H4 (cell line): ENCODE measurements at places on chromosomes 13 and 19. TPM values are rescaled to one million over a fixed set of nuclear protein-coding genes. Genes with fewer than 3 reads are reported as not detected.

Gene AMH
- 0.68 and 1.0 TPM in 2 replicates for total RNA-seq

Gene ZC3H4
- 6.3 and 7.6 TPM in 2 replicates for total RNA-seq

Gene DNAAF3
- 7.0 and 10.1 TPM in 2 replicates for total RNA-seq

Gene NCR1
- 0.06 TPM in 1 of 2 replicates, not detected in the other for total RNA-seq

Gene LRP3
- total RNA-seq, result 11.7 and 17.0 TPM in 2 replicates
